ENCODE measurements at places on chromosomes 12 and 14.

GRCh38 chr14:26190646-26191045, 407.2 kb downstream of the NOVA1 start:
- no peak for DNase-seq

GRCh38 chr12:32155961-32156529, 49.4 kb downstream of the BICD1 start:
- DNase-seq = no peak

- DNase-seq = no peak
Observed at GRCh38 chr12:124130691-124131591, 157.9 kb downstream of the ZNF664 start.

GRCh38 chr12:131636940-131637750, 73.7 kb upstream of the SFSWAP start:
- DNase-seq = no peak

DNA sequence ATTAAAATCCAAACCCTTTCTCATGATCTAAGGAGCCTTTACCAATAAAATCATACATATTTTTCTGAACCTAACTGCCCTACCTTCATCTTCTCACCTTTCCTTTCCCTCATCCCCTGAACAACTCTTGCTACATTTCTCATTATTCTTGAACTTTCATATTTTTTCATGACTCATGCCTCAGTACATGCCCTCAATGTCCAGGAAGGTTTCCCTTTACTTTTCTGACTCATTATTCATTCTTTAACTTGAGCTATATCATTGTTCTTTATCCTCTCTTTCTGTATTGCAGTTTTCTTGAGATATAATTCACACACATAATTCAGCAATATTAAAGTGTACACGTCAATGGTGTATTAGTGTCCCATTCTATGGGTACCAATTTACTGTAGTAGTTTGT, 231.0 kb downstream of the ALG10B start:
- no peak for DNase-seq

DNA sequence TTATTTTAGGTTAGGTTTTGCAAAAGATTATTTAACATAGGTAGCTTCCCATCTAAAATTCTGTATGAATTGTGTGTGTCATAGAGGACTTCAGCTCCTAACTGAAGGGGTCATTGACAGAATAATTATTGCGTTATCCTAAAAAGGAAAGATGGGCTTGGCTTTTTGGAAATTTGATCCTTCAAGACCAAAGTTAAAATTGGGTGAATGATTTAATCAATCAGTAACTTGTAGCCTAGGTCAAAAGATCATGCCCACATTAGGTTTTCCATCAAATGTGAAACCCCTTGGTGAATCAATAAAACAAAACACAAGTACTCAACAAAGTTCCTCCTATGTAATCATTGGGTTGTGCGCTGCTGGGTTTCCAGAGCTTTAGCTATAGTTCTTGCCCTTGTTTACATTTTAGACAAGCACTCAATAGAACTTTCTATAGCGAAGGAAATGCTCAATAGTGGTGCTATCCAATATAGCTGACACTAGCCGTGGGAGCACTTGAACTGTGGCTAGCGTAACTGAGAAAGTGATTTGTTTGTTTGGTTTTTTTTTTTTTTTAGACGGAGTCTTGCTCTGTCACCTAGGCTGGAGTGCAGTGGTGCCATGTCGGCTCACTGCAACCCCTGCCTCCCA, 37.6 kb upstream of the ARHGAP5 start:
- DNase-seq = no peak
